Sciatic nerve (tissue), 2 donors: ENCODE measurements at places on chromosomes 6 and 20. TPM values are rescaled to one million over a fixed set of nuclear protein-coding genes. Genes with fewer than 3 reads are reported as not detected.

DNA sequence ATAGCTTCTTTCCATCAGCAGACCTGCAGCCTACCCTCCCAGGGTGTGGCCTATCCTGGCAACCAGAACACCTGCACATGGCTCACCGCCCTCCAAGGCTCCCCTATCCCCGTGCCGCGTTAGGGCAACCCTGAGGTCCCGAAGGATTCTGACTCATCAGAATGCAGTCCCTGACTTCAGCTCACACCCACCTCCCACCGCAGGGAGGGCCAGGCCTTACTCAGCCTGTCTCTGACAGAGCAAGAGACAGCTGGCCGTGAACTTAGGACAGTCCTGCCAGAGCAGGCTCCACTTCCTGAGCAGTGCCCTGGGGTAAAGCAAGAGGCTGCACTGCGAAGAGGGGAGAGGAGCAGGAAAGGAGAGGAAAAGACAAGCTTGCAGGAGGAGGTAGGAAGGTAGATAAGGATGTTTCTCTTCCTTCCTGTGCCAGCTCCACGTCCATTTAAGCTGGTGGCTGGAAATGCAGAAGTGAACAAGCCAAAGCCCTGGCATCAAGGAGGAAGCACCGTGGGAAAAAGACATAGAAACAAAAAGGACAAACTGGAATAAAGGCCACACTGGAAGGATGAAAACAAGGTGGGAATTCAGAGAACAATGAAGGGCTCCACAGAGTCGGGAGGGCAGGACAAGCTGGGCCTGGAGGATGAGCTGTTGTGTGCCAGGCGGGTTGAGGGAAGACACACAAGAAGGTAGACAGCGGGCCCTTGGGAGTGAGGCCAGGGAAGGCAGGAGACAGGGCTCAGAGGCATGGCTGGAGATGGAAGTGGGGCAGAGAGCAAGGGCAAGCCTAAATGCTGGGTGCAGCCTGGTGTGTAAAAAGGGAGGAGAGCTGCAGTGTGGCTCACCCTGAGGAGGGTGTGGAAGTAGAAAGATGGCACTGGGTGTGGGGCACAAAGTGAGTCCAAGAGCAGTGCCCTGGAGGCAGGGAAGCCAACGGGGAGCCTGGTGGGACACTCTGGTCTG, 102.7 kb downstream of the SLC23A2 start:
- peak; percentile 77 for DNase-seq

DNA sequence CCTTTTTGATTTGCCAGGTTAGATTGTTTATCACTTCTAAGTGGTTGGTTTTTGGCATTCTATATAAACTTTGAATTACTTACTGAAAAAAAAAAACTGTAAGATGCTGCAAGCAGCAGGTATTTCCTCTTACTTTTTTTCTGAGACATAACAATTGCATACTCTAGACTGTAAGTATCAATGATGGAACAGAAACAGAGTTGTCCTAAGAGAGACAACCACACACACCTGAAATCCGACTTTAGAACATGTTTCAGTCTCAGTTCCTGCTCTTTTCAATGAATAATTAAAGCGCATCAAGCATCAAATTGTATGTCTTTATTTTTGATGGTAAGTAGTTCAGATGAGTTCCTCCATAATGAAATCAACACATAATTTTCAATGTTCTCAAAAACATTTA, 105.3 kb upstream of the KHDRBS2 start:
- no peak for DNase-seq

C20orf141 gene
- not detected for total RNA-seq

GRCh38 chr6:87200469-87201175, 45.3 kb downstream of the ZNF292 start:
- no peak for DNase-seq

- no peak for DNase-seq
Measured at GRCh38 chr6:75563032-75563431, 38.6 kb upstream of the SENP6 start.

IL17A gene
- not detected for total RNA-seq

GRCh38 chr20:62088258-62089127, 22.8 kb upstream of the TAF4 start:
- no peak for DNase-seq
